ENCODE measurements at places on chromosomes 3 and 15.

DNA sequence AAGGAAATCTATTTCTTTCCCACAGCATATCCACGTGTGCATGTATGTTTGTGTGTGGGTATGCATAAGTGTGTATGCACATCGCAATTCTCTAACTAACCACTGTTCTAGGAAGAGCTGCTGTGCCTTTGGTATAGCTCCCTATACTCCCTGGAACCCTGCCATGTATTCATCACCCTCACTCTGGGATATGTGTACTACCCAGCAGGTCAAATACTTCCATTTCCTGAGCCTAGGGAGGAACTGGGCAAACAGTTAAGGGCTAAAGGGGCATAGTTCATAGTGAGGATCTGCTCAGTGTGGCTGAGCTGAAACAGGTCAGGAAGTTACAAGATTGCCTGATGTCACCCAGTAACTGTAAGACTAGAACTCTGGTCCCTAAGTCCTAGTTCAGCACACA, 260.4 kb downstream of the RPLP1 start:
- no peak for DNase-seq

DNA sequence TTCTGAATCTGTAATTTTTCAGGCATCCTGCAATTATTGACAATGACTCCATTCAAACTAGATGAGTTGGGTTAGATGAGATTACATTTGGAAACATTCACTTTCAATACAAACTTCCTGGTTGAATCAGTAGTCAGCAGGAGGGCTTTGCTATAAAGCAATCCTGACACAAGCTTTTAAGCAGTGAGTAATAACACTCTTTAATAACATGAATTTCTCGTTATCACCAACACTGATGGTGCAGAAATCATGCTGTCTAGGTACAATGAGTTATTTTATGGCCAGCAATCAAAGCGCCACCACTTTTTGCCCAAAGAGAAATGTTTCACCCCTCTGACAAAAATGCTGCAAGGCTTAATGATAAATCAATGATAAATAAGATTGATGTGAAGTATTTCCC, 474.8 kb upstream of the CNTN4 start:
- DNase-seq = no peak

DNA sequence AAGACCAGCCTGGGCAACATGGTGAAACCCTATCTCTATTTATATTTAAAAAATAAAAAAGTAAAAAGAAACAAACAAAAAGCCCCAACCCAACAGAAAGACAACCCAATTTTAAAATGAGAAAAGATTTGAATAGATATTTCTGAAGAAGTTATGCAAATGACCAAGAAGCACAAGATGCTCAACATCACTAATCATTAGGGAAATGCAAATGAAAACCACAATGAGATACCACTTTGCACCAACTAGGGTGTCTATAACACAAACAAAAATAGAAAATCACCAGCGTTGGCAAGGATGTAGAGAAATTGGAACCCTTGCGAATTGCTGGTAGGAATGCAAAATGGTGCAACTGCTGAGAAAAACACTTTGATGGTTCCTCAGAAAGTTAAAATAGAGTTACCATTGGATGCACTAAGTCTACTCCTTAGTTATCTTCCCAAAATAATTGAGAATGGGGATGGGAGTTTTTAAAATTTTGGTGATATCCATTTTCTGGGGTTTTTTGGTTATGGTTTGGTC, 45.8 kb upstream of the CCNB2 start:
- DNase-seq = no peak

- DNase-seq = no peak
Observed at GRCh38 chr3:143314251-143315093, 194.9 kb downstream of the CHST2 start.

GRCh38 chr3:185933374-185934173, 4.2 kb downstream of the TRA2B start:
- DNase-seq = no peak

DNA sequence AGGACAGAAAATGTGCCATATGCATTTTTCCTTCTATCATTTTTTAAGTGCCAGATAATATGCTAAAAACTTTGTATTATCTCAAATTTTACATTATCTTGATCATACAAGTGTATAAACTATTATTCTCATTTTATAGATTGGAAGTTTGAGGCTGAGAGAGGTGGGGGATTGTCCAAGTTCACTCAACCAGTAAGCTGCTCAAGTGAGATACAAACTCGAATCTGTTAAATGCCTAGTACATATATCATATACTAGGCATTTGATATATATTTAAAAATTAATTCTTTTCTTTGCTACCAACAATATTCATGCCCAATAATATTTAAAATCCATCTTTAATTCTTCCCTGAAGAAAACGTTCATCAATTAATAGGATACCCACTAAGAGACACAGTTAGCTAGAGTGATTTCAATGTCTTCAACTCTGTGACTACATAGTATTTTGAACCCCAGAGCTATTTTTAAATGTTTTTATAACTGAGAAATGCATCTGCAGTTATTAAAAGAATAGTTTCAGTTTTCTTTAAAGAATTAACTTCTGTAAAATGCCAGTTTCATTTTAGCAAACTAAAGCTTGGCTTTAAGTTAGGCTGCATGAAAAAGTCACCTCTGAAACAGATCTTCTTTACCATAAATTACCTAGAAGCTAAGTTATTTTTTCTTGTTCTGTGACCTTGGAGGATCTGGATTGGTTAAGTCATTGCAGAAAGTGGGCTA, 40.4 kb downstream of the IQCB1 start:
- no peak for DNase-seq

GRCh38 chr3:94303266-94303665, 240.4 kb downstream of the NSUN3 start:
- no peak for DNase-seq

- no peak for DNase-seq
Observed at GRCh38 chr15:71250936-71251583, 135.8 kb downstream of the THSD4 start.
